Keratinocyte (primary cell): ENCODE measurements at places on chromosomes 4 and X. TPM values are rescaled to one million over a fixed set of nuclear protein-coding genes. Genes with fewer than 3 reads are reported as not detected.

GRCh38 chr4:94412658-94413038 lies 39.1 kb upstream of the PDLIM5 start:
- H3K4me3 ChIP-seq: no peak overlapping the region
- no peaks in the 10 kb centered on the region for H3K36me3 ChIP-seq
- H3K4me1 ChIP-seq: peaks cover 9% of the 10 kb centered on the region
- H3K27ac ChIP-seq: no peak overlapping the region

DNA sequence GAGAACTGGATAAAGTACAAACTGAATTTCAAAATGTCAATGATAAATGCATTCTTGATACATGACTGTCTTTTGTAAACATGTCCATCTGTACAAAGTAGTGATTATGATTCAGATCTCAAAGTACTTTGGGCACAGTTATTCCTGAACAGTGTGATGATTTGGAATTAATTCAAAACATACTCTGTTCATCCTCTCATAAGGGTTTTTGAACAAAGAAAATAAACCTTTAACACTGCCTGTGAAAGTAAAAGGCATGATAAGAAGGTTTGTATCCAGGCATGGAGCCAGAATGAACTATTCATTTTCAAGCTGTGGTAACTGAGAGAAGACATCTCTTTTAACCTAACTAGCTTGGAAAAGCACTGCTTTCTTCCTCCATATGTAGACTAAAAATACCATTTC lies 883 bp upstream of the KLHL4 start:
- no peaks in the 10 kb centered on the region for H3K27me3 ChIP-seq
- no peak overlapping the region for H3K27ac ChIP-seq
- no peak overlapping the region for H3K4me3 ChIP-seq
- no peaks in the 10 kb centered on the region for H3K4me1 ChIP-seq
- H3K36me3 ChIP-seq: no peaks in the 10 kb centered on the region

DNA sequence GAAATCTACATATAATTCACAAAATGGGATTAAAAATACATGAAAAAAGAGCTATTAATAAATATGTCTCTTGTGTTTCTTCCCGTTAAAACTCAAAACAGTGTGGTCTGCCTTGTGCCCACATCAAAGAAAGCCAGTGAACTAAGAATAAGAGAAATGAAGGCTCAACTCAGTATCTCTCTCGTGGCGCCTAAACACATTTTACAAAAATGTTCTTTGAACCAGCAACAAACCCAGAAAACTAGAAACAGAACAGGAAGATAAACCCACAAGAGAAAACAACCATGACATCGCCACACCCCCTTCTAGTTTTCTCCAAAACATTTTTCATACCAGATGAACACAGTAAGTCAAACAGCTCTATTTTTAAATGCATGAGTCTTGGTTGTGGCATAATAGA lies 130.1 kb downstream of the DCHS2 start:
- H3K27me3 ChIP-seq: no peaks in the 10 kb centered on the region
- DNase-seq: no peak
- H3K36me3 ChIP-seq: no peaks in the 10 kb centered on the region
- no peak overlapping the region for H3K27ac ChIP-seq
- no peaks in the 10 kb centered on the region for H3K4me1 ChIP-seq
- H3K4me3 ChIP-seq: no peak overlapping the region

GRCh38 chr4:184959786-184960185 lies 58.5 kb upstream of the HELT start:
- no peak overlapping the region for H3K4me3 ChIP-seq
- H3K27me3 ChIP-seq: peaks cover 3% of the 10 kb centered on the region
- H3K36me3 ChIP-seq: no peaks in the 10 kb centered on the region
- H3K27ac ChIP-seq: no peak overlapping the region
- no peak for DNase-seq

DNA sequence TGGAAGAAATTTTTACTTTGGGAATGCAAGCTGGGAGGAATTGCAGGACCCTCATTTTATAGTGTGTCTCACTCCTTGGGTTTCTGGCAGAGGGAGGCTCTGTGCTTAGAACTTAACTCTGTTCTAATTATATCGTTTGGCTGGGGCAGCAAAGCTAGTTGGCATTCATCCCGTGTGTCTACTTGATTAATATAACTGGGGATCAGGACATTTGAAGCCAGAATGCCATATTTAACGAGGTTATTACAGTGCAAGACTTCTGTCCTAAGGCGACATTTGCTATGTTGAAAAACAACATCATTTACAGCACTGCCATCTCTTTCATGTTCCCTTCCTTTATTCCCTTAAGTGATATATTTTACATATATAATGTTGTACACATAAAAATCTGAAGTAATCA lies 179.1 kb upstream of the TBC1D9 start:
- no peak overlapping the region for H3K4me3 ChIP-seq
- no peaks in the 10 kb centered on the region for H3K36me3 ChIP-seq
- DNase-seq: no peak

DNA sequence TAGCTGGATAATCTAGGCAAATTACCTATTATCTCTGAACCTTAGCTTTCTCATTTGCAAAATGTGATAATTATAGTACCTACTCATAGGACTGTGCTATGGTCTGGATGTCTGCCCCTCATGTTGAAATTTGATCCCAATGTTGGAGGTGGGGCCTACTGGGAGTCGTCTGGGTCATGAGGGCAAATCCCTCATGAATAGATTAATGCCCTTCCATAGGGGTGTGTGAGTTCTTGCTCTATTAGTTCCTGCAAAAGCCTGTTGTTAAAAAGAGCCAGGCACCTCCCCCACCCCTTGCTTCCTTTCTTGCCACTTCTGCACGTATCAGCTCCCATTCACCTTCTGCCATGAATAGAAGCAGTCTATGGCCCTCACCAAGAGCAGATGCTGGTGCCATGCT lies 73.9 kb downstream of the SERTM2 start:
- H3K27me3 ChIP-seq: peaks cover 4% of the 10 kb centered on the region
- no peaks in the 10 kb centered on the region for H3K4me1 ChIP-seq
- no peak overlapping the region for H3K27ac ChIP-seq

- no peak overlapping the region for H3K4me3 ChIP-seq
- no peaks in the 10 kb centered on the region for H3K4me1 ChIP-seq
- DNase-seq: no peak
- H3K27me3 ChIP-seq: peaks cover 3% of the 10 kb centered on the region
These were observed 110.9 kb downstream of the HDAC8 start for GRCh38 chrX:72461766-72462165.

- H3K4me3 ChIP-seq: no peak overlapping the region
- H3K27ac ChIP-seq: no peak overlapping the region
- no peaks in the 10 kb centered on the region for H3K27me3 ChIP-seq
- H3K36me3 ChIP-seq: no peaks in the 10 kb centered on the region
- no peak for DNase-seq
These were observed 70.3 kb downstream of the TMEM154 start for GRCh38 chr4:152609481-152609880.

Gene GLRA2
- 0.01 TPM in 1 of 3 replicates, not detected in the others for polyA plus RNA-seq

Gene CLTRN
- polyA plus RNA-seq: 0.79 to 1.4 TPM (median 1.3 TPM) in 3 replicates
